Left colon (tissue), 2 donors: ENCODE measurements at places on chromosomes 3 and 15. TPM values are rescaled to one million over a fixed set of nuclear protein-coding genes. Genes with fewer than 3 reads are reported as not detected.

DNA sequence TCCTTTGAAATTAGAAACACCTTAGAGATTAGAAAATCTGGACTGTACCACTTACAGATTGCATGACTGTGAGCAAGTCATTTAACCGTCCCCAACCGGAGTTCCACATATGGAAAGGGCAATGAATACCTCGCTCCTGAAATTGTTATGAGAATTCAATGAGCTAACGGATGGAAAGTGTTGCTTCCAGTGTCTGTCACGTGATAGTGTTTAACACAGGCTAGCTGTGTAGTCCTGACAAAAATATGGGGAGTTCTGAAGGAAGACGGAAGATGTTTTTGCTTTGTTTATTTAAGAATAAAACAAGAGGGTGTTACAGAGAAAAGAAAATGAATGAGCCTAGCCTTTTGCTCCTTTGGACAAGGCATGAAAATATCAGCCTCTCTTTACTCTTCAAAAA, 150.7 kb upstream of the SEMA6D start:
- no peak for DNase-seq

DNA sequence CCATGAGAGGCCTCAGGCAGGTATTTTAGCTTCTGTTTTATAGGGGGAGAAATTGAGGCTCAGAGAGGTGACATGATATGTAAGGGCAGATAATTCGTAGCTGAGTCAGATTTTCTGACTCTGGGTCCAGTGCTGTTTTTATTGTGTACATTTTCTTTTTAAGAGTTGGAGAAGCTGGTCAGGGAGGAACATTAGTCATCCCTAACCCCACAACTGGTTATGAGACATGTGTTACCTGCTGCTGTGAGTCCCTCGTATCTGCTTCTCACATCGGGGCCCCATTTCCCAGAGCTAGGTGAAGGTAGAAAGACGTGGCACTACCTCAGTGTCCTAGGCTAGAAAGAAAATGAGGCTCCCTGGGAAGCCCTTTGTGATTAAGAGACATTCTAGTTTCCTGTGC, 28.6 kb downstream of the GALNT15 start:
- DNase-seq = no peak

DNA sequence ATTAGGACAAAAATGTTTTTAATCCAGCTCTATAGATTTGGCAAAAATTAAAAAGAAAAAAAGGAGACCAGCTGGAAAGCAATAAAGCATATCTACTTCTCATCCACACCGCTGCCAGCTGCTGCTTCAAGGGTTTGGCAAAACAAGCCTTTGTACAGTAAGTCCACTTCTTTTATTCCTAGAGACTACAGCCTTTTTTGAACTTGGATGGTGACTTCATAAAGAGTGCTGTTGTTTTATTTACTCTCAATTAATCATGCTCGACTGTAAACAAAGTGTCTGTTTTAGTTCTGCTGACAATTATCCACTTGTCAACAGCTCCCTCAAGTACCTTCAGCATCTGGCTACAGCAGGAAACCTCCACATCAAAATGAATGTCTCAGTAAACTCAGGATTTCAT, 12.3 kb upstream of the FOXB1 start:
- no peak for DNase-seq

DNA sequence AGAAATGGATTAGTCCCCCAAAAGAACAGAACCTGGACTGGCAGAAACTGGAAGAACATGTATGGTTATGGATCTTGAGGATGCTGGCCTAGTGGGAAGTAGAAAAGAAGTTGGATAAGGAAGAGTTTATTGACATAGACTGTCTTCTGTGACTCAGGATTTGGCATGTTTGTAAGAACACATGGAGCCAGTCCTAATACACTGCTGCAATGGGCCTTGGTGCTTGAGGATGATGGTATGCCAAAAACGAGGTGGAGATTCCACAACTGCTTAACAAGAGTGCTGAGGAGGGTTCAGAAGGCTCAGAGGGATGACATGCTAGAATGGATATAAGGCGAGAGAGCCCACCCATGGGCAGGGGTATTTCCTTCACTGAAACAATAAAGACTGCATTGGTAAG, 22.4 kb downstream of the LZTFL1 start:
- no peak for DNase-seq

GRCh38 chr3:27387625-27388024, 18.4 kb upstream of the NEK10 start:
- DNase-seq = no peak

- DNase-seq = peak; percentile 92
Measured at GRCh38 chr3:49723296-49723627, 489 bp downstream of the GMPPB start.

DNA sequence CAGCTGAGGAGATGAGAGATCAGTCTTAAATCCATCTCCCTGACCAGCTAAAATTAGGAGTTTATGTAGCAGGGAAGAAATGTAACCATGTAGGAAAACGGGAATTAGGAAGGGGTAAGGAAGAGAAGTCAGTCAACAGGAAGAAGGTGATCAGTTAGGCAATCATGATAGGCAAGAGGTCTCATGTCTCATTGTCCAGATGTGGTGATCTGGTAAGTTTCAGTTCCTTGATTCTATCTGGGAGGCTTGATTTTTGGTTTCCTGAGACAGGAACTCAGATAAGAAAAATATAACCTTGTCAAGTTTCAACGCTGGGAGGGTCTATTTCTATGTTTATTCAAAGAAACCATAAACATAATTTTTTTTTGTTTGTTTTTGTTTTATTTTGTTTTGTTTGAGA, 40.3 kb upstream of the TBC1D5 start:
- DNase-seq = no peak

DNA sequence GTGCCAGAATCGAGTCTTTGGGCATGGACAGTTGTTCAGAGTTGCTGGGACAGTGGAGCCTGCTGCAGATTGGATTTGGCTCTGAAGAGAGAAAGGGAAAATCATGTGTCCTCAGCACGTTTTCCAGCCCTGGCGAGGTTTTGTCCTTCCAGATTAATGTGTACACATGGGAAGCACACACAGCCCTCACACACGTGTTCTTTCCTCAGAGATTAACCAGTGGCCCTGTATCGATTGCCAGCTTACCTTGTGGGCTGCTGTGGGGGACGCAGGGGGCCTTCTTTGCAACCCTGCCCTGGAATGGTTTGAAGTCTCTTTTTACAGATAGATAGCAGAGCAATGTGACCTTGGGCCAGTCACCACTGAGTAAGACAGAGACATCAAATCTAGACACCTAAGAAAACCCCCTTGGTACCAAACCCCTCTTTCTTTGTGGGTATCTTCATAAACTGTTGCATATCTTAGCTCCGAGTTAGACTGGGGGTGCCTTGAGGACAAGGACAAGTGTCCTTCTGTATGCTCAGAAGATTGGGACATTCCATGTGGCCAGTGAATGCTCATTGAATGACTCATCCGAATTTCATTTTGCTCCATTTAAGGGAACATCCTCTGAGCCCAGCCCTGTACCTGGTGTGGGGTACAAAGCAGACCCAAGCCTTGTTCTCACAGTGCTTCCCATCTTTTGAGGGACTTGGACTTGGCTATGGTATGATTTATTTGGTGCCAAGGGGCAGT, 48.0 kb downstream of the SMAD6 start:
- DNase-seq = no peak

KLHL18 gene
- total RNA-seq = 26.9 TPM
